Hypothalamus (tissue), 51 donors: ENCODE measurements at places on chromosomes 1 and 21.

DNA sequence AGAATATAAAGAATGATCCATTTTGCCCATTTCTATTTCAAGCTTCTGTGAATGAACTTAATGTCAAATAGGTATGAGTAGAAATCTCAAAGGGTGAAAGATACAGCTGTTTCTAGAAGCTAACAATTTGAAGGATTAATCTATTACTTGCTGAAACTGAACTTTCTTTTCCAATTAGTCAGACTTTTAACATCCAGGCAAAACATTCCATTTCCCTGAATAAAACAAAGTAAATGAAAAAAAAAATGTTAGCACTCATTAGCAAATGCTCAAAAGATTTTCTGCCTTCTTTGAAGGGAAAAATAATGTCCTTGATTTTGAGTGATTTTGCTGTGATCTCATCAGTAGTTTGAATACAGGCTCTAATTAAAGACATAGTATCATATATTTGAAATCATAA is 447.6 kb upstream of the PRMT6 start:
- DNase-seq: no peak

DNA sequence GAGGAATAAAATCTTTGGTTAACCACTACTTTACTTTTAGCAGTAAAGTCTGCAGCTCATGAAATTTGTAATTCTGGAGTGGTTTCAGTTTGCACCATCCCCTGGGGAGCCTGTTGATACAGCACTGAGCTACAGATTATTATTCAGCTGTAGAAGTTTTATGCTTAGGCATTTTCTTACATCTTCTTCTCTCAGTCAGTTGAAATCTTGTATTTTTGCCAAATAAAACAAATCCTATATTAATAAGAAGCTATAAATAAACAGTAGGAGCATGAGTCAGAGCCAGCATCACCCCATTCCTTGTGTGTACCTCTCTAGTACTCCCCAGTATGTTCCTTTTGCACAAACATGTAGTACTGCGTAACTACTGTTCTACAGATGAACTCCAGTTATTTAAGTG is 118.9 kb downstream of the ATF6 start:
- no peak for DNase-seq

DNA sequence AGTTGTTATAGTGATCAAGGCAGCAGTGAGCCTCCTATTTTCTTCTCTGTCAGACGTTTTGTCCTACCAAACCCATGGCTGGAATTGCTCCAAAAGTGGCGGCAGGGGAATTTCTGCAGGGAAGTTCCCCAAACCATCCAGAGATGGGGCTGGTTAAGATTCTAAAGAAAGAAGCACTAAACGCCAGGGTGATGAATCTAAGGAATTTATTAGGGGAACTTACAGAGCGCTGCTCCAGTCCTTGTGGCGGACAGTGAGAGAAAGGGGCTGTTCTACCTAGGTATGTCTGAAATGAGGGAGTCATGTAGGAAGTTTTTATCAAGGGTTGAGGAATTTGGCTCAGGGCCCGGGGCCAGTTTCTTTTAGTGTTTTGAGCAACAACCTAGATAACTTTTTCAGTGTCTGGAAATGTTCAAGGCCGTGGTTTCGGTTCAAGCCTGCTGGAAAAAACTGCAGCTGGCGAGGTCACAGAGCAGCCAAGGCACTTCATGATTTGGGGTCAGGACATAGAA is 222.4 kb upstream of the B3GALT2 start:
- no peak for DNase-seq

GRCh38 chr1:112536561-112536960 is 27.8 kb downstream of the WNT2B start:
- DNase-seq: no peak

- no peak for DNase-seq
Observed at GRCh38 chr1:31880957-31881687, 57.0 kb downstream of the PTP4A2 start.

DNA sequence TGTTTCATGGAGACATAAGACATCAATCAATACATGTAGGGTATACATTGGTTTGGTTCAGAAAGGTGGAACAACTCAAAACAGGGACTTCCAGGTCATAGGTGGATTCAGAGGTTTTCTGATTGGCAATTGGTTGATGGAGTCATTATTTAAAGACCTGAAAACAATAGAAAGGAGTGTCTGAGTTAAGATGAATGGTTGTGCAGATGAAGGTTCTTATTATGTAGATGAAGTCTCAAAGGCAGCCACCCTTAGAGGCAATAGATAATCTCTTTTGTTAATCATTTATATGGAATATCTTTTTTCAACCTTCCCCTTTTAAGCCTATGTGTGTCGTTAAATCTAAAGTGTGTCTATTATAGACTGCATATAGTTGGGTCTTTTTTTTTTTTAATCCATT is 67.8 kb upstream of the LYPLAL1 start:
- no peak for DNase-seq

- no peak for DNase-seq
Observed at GRCh38 chr1:82598812-82599211, 798.1 kb downstream of the ADGRL2 start.

DNA sequence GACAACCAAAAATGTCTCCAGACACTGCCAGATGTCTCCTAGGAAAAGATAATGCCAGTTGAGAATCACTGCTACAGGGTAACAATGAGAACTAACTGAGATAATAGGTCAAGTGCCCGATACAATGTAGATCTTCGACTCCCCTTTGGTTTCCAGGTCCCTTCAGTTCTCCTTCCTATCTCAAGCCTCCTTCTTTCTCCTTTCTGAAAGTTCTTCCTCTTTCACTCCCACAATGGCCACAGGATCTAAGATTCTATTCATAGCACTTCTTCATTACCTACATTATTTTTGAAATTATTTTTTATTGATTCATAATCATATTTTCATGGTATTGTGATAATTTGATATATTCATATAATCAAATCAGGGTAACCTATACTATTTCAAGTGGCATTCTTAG is 6.3 kb downstream of the PFDN2 start:
- DNase-seq: no peak

- DNase-seq: no peak
Observed at GRCh38 chr1:29527314-29528004, 291.1 kb downstream of the PTPRU start.

DNA sequence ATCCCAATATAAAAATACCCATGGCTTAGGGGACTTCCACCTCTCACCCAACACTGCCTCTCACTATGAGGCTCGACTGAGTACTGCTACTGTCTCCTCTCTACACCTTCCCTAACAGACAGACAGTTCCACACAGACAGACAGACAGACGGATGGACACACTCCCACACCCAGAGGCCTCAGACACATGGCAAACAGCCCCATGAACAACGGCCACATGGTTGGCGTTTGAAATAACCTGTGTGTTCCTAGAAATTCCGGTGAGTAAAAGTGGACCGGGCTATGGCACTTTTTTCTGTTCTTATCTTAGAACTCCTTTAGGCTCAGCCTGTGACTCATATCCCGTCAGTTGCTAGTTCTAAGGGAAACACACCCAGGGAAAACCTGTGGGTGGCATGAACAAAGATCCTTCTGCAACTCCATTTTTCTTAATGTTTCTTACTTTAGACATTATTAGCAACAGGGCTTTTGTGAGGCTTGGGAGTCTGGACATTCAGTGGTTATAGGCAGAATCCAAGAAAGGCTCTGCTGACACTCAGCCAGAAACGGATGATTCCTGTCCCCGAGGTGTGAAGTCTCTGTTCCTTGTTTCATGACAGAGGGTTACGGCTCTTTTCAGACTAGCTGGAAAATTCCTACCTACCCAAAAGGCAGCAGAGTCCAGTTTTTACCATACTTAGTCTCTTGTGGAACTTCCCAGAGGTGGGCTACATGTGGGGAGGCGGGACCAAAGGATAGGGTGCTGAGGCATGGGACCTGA is 90.5 kb upstream of the TLR5 start:
- DNase-seq: no peak

- no peak for DNase-seq
Observed at GRCh38 chr1:5972198-5972520, 20.1 kb downstream of the NPHP4 start.

DNA sequence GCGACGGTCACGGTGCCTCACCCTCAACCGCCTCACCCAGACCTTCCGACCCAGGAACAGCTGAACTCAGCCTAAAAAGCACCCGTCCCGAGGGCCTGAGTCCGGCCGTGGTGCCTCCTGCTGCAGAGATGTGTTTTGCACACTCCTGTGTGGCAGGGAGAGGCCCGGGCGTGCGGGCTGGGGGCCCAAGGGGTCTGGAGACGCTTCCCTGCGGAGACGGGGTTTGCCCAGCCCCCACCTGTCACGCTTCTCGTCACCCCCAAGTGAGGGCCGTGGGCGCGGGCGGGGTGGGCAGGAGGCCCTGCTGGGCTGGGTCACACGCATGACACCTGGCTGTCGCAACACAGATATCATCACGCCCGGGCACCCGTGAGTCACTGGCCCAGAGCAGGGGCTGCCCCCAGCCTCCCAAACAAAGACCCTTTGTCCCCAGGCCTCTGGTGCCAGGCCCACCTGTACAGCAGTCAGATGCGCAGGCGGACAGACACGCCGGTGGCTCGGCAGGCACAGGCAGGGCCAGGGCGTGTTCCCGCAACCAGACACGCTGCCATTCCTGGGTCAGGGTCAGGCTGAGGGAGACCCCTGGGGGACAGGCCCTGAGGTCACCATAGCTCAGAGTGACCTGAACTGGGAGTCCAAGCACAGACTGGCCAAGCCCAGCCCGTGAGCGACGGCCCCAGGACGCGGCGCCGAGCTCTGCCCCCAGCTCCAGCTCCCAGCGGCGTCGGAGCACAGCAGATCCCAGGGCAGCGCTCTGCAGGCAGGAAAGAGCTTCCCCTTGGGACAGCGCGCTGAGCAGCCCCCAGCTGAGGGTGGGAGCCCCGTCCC is 6.1 kb downstream of the B3GALT6 start:
- no peak for DNase-seq

DNA sequence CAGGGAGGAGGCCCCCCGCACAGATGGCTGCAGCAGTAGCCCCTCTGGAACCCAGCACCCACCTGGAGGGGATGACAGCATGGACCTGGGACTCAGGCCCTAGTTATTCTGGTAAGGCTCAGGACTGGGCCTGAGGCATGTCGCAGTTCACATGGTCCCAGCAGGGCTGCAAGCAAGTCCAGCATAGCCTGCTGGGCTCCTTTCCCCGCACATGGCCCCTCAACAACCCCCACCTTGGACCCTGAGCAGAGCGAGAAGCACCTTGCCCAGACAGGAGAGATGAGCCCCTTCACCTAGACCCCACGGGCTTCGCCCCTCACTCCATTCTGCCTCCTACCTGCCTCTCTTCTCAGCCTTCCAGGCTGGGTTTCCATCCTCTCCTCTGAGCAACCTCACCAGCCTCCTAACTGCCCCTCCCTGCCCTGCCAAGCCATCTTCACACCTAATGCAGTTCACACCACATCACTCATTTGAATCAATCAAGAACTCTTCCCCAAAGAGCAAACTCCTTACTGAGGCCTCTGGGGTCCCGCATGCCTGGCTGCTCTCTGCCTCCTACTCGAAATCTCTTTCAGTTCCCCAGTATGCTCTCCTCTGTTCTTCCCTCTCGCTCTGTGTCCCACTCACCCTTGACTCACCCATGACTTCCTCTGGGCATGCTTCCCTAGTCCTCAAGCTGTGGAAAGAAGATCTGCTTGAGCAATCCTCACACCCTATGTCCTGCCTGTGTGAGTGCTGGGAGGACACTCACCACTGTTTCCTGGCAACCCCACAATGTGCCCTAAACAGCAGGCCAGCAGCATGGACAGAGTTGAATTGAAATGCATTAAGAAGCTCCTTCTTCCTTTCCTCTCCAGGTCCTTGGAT is 9.4 kb upstream of the THEMIS2 start:
- no peak for DNase-seq

GRCh38 chr1:180083164-180083563 is 71.5 kb upstream of the QSOX1 start:
- no peak for DNase-seq

GRCh38 chr1:79193211-79194079 is 186.9 kb upstream of the ADGRL4 start:
- DNase-seq: no peak

GRCh38 chr1:149937759-149938158 is 1.1 kb upstream of the MTMR11 start:
- DNase-seq: no peak
